Mesenteric fat pad (tissue), 1 donor: ENCODE measurements at places on chromosomes 1 and 21.
A peak's percentile ranks its signal among the peaks of the same experiment; 100 is the strongest.

DNA sequence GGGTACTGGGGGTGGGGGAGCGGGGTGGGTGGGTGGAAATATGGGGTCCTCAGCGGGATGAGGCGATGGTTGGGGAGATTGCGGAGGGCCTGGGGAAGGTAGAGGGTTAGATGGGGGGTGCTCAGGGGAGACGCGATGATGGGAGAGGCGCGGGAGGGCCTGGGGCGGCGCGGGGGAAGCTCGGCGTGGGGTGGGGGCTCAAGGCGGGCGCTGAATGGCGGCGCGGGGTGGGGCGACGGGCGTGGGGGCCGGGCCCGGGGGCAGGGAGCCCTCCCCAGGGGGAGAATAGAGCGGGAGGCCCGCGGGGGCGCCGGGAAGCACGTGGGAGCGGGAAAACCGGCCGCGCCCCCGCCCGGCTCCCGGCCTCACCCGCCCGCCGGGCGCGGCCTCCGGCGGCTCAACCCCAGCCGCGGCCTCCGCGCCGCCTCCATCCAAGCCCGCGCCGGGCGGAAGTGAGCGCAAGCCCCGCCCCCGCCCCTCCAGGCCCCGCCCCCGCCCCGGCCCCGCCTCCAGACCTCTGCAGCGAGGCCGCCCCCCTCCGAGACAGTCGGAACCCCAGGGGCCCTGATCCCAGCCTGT, at the start of gene FAAP20:
FAAP20 (minus strand) TSS at position 454 of the 579 bp plus-strand sequence; CDS start at position 431, 23 bp downstream.
- DNase-seq, result no peak

DNA sequence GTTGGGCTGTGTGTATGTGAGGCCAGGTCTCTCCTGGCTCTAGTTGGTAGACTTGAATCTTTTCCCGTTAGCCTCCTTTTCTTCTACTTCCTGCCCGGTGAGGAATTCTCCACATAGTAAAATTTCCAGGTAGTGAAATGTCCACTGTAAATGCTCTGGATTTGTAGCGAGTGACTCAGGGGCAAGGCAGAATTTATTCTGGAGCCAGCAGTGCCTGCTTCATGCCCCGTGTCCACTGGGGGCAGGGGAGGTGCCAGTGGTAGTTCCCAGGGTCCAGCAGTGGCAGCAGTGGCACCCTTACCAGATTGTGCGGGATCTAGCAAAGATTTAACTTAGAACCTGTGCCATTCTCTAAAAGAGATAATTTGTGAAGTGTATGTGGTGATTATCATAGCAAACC, 74.5 kb upstream of the USP24 start:
- DNase-seq, result no peak

- no peak for DNase-seq
Measured at GRCh38 chr21:29372063-29372802, 73.5 kb downstream of the BACH1 start.

DNA sequence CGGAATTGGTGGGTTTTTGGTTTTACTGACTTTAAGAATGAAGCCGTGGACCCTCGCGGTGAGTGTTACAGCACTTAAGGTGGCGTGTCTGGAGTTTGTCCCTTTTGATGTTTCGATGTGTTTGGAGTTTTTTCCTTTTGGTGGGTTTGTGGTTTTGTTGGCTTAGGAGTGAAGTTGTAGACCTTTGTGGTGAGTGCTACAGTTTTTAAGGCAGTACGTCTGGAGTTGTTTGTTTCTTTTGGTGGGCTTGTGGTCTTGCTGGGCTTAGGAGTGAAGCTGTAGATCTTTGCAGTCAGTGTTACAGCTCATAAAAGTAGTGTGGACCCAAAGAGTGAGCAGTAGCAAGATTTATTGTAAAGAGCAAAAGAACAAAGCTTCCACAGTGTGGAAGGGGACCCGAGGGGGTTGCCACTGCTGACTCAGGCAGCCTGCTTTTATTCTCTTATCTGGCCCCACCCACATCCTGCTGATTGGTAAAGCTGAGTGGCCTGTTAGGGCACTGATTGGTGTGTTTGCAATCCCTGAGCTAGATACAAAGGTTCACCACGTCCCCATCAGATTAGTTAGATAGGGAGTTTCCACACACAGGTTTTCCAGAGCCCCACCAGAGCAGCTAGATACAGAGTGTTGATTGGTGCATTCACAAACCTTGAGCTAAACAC, 20.9 kb downstream of the HENMT1 start:
- DNase-seq, result no peak

DNA sequence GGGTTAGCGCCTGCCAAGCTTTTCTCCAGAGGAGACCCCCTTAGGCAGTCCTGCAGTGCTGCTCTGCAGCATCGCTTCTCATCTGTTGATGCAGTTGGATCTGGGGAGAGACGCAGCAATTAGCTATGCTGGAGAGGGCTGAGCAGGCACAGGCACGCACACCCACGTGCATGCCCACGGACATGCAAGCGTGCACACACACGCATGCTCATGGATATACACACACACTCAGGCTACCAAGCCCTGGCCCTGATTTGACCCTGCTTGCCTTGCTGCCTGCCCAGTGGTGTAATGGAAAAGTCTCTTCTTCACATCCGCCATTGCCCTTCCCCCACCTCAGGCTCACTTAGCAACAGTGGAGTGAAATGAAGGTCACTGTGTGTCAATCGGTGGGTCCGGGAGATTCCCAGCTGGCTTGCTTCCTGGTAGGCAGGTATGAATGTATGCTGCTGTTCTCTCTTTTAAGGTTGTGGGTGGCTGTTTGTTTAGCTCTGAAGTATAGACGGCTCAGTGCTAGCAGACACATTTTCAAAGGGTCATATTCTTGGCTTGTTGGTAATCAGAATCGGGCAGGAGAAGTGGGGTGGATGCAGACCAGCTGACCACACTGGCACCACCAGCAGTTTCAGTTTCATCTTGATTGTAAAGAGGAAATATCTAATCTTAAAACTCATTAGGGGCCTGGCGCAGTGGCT, 9.5 kb downstream of the ATP1B1 start:
- DNase-seq, result no peak

DNA sequence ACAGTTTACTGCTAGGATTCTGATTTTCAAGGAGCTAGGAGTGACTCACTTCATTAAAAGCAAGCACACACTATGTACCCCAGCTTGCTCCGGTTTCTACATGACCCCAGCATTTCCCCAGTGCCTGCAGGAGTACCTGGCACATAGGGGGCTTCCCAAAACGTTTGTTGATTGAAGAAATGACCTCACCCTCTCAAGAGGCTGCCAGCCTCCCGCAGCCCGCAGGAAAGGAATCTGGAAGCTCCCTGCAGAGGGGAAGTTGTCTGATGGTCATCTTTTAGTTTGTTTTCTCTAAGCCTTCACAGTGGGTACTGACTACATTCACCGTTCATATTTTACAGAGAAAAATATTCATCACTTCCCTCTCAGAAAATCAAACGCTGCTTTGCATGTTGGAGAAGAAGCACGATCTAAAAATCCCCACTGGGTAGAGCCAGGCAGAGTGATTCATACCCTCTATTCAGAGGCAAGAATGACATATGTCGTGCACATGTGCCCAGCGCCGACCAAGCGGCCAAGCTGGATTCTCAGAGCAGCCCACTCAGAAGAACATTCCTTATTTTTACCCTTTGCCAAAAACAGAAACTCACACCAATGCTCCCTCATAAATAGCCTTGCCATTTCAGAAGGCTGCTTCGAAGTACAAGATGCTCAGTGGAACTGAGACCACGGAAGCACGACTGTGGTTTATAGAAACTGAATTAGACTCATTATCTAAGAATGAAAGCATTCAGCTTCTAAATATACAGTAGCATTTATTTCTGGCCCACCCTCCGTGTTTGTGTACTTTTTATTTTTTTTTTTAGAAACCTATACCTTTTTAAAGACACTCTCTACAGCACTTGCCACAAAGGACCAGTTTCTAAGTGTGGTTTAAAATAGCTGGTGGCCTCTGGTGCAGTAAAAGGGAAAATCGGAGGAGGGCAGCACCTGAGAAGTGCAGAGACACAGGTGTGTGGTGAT, 143.2 kb downstream of the MIS18A start:
- DNase-seq, result no peak

DNA sequence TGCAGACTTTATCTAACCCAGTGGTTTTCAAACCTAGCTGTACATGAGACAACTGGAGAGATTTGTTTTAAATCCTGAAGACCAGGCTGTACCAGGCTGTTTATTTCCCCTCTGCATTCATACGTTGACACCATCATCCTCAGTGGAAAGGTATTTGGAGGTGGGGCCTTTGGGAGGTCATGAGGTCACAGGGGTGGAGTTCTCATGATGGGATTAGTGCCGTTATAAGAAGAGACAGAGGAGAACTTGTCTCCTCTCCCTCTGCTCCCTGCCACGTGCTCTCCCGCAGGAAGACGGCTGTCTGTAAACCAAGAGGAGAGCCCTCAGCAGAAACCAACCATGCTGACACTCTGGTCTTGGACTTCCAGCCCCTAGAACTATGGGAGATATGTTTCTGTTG, 165.4 kb downstream of the ADSS2 start:
- no peak for DNase-seq

DNA sequence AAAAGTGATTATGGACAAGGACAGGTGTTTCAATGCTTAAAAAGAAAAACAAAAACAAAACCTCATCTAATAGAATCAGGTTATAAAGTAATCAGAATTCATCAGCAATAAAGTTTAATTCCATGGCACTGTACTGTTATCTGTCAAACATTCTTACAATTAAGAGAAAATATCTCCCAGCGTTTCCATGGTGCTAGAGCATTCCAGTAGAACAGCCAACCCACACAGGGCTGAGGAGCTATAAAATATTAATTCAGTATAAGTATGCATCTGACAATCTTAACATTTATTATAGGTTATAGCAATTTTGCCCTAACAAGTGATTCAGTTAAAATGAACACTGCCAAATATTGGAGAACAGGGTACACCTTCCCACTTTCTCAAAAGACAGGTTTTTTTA, 128.7 kb upstream of the DEPDC1 start:
- no peak for DNase-seq

DNA sequence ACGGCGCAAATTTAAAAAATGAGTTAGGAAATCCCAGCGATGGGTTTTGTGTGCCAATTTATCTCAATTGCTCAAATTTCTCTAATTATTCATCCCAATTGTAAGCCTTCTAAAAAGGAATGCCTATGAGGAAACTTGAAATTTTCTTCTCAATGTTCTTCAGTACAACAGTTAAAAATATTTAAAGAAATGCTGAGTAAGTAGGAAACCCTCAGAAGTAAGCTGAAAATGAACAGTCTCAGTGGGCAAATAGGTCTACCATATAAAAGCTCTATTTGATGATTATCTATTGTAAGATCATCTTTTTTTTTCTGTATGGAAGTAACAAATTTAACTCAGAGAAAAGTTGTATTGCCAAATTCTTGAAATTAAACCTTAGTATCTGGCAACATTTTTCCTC, 1.7 kb upstream of the USP25 start:
- DNase-seq, result no peak

DNA sequence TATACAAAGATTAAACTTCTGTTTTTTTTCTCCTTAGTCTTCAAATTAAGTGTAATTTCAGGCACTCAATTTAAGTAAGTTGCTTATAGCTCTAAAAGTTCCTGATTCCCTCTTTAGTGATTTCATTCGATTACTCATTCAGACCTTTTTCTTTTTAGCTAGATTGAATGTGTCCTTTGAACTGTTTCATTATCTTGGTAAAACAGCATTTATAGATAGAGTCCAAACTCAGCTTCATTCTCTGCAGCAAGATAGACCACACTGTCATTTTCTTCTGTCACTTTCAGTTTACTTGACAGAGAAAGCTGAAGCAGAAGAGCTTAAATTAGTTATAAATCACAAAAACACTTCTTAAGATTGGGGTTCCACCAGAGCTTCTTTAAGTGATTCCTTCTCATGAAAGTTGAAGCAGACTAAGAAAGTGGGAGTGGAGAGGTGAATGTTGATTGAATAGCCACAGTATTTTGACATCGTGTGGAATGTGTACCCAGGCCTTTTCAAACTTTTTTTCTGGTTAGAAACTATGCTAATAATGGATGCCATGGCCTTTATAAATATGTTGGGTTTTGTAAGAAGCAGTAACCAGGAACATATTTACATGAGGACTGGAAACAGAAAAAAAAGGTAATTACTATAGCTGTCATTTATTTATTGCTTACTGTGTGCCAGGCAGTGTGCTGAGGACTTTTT, 52.2 kb downstream of the ZBTB40 start:
- DNase-seq, result no peak

DNA sequence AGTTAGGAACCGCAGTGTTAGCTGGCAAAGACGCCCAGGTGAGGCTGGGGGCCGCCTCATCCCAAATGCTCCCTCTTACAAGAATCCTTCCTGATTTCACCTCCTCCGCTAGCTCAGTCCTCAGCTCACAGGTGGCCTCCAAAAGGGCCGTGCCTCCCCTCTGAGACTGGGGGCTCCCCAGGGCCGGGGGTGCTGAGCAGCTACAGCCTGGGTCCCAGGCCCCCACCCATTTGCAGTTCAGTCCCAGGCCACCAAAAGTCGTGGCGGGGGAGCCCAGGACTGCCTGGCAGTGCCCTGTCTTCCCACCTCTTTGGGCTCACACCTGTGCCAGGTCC, 29.6 kb downstream of the RNU1-1 start:
- no peak for DNase-seq

GRCh38 chr1:237154157-237154556, 112.2 kb downstream of the RYR2 start:
- DNase-seq, result no peak

DNA sequence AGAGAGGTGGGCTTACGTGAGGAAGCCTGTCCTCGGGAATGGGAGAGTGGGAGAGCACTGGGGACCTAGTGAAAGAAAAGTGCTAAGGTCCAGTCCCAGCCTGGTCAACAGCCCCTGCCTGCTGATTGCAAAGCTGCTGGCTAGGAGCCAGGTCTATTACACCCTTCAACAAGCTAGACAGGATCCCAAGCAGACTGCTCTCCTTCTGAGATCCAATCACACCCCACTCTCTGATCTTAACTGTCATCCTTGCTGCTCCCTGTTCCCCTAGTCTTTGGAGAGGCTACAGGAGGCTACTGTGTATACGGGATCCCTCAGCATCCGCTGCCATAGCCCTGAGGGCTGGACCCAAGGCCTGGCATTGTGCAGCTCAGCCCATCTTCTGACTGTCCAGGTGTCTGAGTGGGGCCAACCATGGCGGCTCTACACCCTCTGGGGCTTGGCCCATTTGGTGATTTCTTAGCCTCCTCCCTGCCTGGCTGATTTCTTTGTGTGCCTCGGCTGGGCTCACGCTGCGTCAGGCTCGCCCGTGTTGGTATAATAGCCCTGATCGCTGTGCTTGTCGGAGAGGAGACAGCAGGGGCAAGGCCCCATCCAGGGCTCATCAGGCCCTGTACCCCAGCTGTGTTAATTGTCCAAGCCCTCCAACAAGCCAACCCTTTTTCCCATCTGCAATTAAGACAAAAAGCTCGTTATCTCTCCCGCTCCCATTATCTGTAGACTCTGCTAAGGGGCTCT, 43.9 kb downstream of the NAV1 start:
- peak; percentile 88 for DNase-seq

DNA sequence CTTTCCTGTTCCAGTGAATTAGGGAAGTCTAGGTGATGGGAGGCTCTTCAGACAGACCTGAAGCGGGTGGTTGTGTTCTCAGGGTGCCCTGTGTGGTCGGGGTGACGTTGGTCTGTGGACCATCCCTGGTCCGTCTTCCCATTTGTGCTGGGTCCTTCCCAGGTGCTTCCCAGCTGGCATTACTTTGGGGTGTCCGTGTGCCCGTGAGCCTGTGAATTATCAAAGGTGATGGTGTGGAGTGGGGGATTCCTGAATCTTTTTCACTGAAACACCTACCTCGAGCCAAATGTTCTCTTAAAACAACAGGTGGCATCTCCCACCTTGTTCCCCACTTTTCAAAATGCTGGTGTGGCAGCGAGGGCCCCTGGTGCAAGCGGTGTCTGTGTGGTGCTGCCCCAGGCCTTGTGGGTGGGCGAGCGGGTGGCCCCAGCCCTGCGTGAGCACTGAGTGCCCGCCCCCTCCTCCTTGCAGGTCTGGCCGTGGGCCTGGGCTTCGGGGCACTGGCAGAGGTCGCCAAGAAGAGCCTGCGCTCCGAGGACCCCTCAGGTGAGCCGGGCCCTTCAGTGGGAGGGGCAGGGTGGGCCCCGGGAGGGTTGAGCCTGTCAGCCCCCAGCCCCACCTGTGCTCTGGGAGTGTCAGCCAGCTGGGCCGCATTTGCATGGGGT, 37.0 kb downstream of the COQ8A start:
- peak; percentile 69 for DNase-seq
